ENCODE measurements at places on chromosomes 11 and 22.

GRCh38 chr22:17086296-17086695, 1.5 kb downstream of the IL17RA start:
- no peak for DNase-seq

- no peak for DNase-seq
Measured at GRCh38 chr22:37601540-37602442, 6.8 kb upstream of the GGA1 start.

DNA sequence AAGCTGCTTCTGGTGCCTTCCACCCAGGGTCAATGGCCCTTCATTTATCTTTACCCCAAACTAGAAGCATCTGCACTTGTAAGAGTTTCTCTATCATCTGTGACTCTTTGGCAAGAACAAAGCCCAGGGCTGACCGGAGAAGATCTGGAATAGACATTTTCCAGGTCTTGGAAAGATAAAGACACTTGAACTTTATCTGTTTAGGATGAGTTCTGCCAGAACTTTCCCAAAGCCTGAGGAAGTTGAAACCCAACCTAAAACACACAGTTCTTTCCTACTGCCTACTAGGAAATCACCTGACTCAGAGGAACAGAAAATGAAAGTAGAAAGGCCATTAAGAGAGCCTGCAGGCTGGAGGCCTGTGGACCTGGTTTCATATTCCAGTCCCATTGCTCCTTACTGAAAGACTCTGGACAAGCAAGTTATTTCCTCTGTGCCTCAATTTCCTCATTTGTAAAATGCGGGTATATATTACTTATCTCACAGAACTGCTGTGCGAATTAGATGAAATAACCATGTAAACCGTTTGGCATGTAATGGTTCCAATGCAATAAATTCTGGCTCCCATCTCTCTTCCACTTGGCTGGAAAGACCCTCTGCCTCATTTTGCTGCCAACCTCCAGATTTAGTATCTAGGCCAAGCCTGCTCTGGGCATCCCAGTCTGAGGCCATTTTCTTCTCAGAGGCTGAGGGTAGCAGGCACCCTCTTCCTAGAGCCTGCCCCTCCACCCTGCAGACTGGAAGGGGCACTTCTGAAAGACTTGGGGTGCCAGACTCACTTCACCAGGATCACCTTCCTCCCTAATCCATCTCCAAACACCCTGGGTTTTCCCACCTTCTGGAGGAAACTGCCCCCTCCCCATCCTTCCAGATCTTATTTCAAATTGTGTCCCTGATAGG, 1.2 kb downstream of the UBE2L6 start:
- DNase-seq, result no peak

- no peak for DNase-seq
Measured at GRCh38 chr11:31375879-31376278, 6.2 kb downstream of the DNAJC24 start.

DNA sequence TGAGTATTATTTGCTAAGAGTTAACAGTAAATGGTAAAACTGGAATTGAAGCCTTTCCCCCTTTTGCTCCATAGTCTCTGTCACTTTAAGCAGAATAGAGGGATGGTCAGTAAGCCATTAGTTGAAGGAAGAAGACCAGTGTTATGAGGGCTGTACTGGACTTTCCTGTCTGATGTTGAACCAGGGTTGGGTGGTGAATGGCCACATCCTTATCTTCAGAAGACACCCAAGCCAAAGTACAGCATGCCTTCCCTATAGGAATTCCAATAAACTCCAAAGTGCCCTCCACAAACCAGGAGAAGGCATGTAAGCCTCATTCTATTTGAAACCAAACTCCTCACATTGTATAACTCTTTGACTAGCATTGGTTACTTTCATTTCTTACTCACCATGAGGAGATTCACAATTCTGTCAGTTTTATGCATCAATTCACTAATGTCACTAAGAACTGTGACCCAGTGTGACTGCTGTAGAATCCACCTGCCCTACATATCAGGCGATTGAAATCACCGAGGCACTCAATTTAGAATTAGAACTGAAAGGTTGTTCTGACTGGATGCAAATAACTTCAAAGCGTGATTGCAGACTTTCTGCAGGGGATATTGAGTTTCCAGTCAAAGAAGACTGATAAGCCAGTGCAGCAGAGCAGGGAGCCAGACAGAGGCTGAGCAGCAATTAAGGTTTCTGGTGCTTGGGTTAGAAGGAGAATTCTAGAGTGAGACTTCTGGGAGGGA, 107.1 kb upstream of the DDI1 start:
- DNase-seq, result no peak

DNA sequence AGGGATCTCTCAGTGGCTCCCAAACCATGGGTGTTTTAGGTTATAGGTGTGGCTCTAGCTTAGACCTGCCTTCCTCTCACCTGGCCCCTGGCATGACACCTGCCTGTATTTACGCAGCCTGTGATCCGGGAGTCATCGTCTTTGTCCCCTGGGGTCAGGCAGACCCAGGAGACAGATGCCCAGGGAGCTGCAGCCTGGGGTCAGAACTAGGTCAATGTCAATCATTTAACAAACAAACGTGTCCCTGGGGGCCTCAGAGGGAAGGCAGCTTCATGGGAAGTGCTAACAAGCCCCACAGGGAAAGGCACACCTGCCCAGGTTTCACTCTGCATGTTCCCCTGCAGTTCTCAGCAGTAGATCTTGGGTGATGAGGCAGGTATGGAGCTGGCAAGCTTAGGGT, 12.0 kb downstream of the BACE1-AS start:
- DNase-seq, result no peak

GRCh38 chr11:126231725-126232459, 20.3 kb downstream of the FAM118B start:
- DNase-seq, result no peak

DNA sequence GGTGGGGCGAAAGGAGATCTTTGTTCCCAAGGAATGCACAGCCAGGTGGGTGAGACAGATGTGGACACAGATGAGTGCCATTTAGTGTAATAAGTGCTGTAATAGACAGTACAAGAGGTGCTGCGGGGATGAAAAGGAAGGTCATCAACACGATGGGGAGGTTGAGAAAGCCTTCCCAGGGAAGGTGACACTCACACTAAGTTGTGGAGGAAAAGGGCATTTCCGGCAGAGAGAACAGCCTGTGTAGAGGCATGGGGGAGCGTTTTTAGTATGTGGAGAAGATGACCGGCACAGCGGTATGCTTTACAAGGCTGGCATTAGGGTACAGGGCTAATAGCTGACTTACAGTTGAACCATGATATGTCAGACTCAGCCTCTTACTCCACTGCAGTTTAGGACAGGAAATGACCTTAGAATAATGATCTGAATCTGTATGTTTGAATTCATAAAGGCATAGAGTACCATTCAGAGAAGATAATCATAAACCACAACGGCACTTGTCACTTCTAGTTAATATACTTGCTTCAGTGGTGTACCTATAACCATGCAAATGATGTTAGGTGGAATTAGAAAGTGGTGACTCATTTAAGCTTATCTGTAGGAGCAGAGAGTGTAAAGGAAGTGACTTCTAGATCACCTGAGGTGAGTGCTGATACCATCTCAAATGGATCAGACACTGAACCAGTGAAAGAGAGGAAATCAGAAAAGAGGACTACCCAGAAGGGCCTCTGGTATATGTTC, 60.6 kb downstream of the FAM83F start:
- no peak for DNase-seq

DNA sequence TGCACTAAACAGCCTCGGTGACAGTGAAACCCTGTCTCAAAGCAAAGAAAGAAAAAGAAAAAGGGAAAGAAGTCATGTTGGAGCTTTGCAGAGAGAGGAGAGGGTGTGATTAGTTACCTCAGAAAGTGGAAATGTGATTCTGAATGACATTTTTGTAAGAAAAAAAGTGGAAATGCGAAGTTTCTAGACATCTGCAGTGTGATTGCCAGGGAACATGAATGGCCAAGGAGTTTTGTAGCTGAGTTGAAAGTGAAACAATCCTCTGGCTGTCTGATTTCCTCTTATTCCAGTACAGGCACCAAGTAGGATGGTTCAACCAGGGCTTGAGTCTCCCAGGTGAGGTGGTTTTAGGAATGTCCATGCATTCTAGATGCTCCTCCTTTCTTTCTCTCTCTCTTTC, 17.8 kb upstream of the SYVN1 start:
- DNase-seq, result no peak

GRCh38 chr11:94728541-94728940, 39.6 kb upstream of the AMOTL1 start:
- DNase-seq, result no peak

DNA sequence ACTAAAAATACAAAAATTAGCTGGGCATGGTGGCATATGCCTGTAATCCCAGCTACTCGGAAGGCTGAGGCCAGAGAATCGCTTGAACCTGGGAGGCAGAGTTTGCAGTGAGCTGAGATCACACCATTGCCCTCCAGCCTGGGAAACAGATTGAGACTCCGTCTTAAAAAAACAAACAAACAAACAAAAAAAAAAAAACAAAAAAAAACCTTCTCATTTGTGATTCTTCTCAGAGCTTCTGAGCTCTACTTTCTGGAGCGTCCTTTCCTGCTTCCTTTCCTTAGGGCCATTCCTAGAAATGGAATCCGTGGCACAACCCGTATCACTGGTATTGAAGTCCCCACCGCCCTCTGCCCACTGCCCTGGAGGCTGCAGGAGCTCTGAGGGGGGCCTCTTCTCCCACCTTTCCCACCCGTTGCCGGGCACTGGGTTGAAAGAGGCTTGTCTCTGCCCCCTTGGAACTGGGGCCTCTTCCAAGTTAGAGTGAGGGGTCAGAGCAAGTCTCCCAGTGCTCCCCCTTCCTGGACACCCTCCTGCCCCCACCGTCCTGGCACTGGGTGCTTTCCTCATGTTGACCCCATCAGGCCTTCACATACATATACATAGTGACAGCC, 2.0 kb upstream of the SHISA8 start:
- DNase-seq, result no peak

- no peak for DNase-seq
Measured at GRCh38 chr22:25656724-25657123, 85.3 kb upstream of the MYO18B start.

GRCh38 chr11:45048870-45049691, 97.4 kb upstream of the PRDM11 start:
- no peak for DNase-seq

GRCh38 chr11:69486773-69487291, 5.4 kb downstream of the LINC01488 start:
- DNase-seq, result no peak

DNA sequence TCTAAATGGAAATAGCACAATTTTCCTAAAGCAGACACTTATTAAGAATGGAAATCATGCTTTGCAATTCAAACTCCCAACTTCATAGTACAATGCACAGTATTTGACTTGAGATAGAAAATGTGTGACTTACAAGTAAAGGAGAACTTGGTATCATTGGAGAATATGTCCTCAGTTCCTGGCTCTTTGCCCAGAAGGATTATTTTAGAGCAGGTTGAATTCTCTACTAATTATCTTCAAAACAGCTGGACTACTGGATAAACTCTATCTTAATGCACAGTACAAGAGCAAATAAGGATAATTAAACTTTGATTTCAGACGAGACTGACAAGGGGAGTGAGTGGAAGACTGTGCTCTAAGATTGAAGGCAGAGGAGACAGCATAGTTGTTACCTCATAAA, 839.4 kb downstream of the OPCML start:
- no peak for DNase-seq

GRCh38 chr22:31893460-31893859, 50.9 kb upstream of the YWHAH start:
- DNase-seq, result no peak

GRCh38 chr22:28560046-28560742, 119.4 kb downstream of the TTC28 start:
- no peak for DNase-seq

GRCh38 chr11:43942662-43943371, 380 bp downstream of the C11orf96 start:
- DNase-seq, result no peak

DNA sequence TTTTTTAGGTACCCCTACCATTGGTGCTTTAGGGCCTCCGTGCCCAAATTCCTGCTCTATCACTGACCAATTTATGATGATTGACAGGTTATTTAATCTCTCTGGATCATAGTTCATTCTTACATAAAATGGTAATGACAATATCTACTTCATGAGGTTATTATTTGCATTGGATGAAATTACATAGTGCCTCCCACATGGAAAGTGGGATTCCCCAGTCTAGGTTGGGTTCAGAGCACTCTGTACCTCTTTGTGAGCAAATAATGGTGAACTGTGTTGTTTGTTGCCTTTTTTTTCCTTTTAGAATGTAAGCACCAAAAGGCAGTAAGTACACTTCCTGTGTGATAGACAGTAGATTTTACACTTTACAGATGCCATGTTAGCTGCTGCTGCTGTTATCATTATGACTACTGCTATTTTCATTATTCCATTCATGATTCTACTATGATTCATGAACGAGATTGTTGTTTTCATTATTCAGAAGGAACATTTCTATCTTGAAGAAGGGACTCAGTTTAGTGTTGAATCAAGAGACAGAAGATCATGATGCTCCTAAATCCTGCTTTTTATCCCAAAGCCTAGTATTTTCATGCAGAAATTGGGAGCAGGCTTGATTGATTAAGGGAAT, 100.8 kb downstream of the ALX4 start:
- DNase-seq, result no peak

DNA sequence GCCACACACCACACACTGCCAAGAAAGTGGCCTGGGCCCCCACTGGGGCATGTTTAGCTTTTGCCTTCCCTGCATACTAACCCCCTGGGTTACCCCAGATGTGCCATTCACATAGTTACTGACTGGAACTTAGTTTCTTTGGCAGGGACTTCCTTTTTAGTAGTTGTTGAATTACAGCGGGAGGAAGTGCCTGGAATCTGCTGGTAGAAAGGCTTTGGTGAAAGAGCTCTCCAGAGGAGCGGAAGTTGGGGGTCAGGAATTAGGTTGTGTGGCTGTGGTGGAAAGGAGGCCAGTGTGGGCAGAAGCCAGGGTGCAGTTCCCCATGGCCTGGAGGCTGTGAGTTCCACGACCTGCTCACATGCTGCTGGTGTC, 69.0 kb downstream of the MED15 start:
- DNase-seq, result no peak

DNA sequence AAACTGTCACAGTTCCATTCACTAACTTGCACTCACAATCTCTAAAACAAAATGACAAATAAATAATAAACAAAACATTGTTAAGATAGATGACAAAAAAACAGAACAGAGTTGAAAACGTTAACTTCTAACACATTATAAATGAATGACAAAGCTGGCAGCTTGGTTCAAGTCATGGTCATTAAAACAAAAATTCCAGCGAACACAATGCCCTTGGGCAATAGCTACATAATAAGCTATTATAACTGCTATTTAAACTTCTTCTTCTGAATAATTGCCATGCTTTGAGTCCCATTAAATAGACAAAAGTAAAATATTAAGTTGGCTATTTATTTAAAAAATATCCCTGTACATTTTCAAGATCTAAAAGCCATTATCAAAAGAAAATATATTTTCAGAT, 54.7 kb downstream of the PICALM start:
- DNase-seq, result no peak

GRCh38 chr11:15519124-15519791, 404.5 kb downstream of the INSC start:
- no peak for DNase-seq

Measured in central memory CD8-positive, alpha-beta T cell (primary cell).